T-helper 17 cell (primary cell): ENCODE measurements at places on chromosomes 12 and 14. TPM values are rescaled to one million over a fixed set of nuclear protein-coding genes. Genes with fewer than 3 reads are reported as not detected.

Gene RIMKLB
- 15.1 TPM for total RNA-seq

Gene KLRK1
- 0.78 TPM for total RNA-seq

Gene ANKS1B
- total RNA-seq = 1.2 TPM

Gene TMEM117
- total RNA-seq = 5.8 TPM

Gene SYNDIG1L
- total RNA-seq = not detected

Gene RNF212B
- total RNA-seq = 0.89 TPM

Gene SLC17A8
- not detected for total RNA-seq

Gene ETFBKMT
- total RNA-seq = 1.9 TPM

Gene TSHR
- total RNA-seq = 0.13 TPM

Gene OTUB2
- total RNA-seq = 0.12 TPM

Gene SLC4A8
- 0.83 TPM for total RNA-seq

Gene PPP1R36
- not detected for total RNA-seq

Gene NRL
- 2.2 TPM for total RNA-seq

Gene SCFD1
- total RNA-seq = 77.3 TPM

Gene SMAGP
- total RNA-seq = 1.9 TPM

Gene C14orf39
- total RNA-seq = not detected

Gene PLA2G1B
- not detected for total RNA-seq

Gene AKT1
- total RNA-seq = 77.2 TPM

Gene STAC3
- 1.6 TPM for total RNA-seq

Gene SPX
- 5.6 TPM for total RNA-seq

Gene ANKRD33
- not detected for total RNA-seq

Gene RPL10L
- not detected for total RNA-seq

Gene GPD1
- total RNA-seq = 0.77 TPM

Gene ZNF385A
- 3.4 TPM for total RNA-seq

Gene ACACB
- total RNA-seq = 25.9 TPM
